ENCODE measurements at places on chromosomes 13 and 19. TPM values are rescaled to one million over a fixed set of nuclear protein-coding genes. Genes with fewer than 3 reads are reported as not detected.

SNRPD2 gene
- 238 TPM for polyA plus RNA-seq

TMEM272 gene
- 0.41 TPM for polyA plus RNA-seq

TINCR gene
- 0.86 TPM for polyA plus RNA-seq

C19orf85 gene
- not detected for polyA plus RNA-seq

ZNF723 gene
- polyA plus RNA-seq: not detected

SERPINE3 gene
- polyA plus RNA-seq: 0.14 TPM

MUC16 gene
- 0.03 TPM for polyA plus RNA-seq

IFNL1 gene
- polyA plus RNA-seq: not detected

ZFP14 gene
- polyA plus RNA-seq: 5.2 TPM

DNAJC3 gene
- 15.8 TPM for polyA plus RNA-seq

NLRP11 gene
- polyA plus RNA-seq: not detected

CLEC17A gene
- polyA plus RNA-seq: not detected

CGB2 gene
- polyA plus RNA-seq: not detected

PPP1R12C gene
- polyA plus RNA-seq: 74.0 TPM

IZUMO1 gene
- 0.96 TPM for polyA plus RNA-seq

SLAIN1 gene
- 5.4 TPM for polyA plus RNA-seq

SLITRK6 gene
- 4.4 TPM for polyA plus RNA-seq

ITGBL1 gene
- polyA plus RNA-seq: 0.36 TPM

LMTK3 gene
- 0.09 TPM for polyA plus RNA-seq

CEACAM4 gene
- not detected for polyA plus RNA-seq

ZNF146 gene
- polyA plus RNA-seq: 58.6 TPM

RPL18 gene
- 1,775 TPM for polyA plus RNA-seq

TPTE2 gene
- not detected for polyA plus RNA-seq

NEK3 gene
- 20.0 TPM for polyA plus RNA-seq

PSG3 gene
- not detected for polyA plus RNA-seq

ATP8B3 gene
- 1.1 TPM for polyA plus RNA-seq

C19orf67 gene
- polyA plus RNA-seq: not detected

CYP4F3 gene
- 0.08 TPM for polyA plus RNA-seq

DPF1 gene
- 2.4 TPM for polyA plus RNA-seq

CDX2 gene
- polyA plus RNA-seq: not detected

TMEM59L gene
- 3.5 TPM for polyA plus RNA-seq
